NCI-H1930 (cell line): ENCODE measurements at places on chromosomes 2 and 18.

GRCh38 chr2:207045531-207045930, 106.2 kb downstream of the CPO start:
- no peak for DNase-seq

- no peak for DNase-seq
Measured at GRCh38 chr2:39659765-39660611, 5.7 kb upstream of the TMEM178A start.

GRCh38 chr2:196248467-196249094, 77.2 kb upstream of the STK17B start:
- DNase-seq = no peak

GRCh38 chr2:135797497-135798274, 39.3 kb downstream of the LCT start:
- DNase-seq = peak; percentile 44

- no peak for DNase-seq
Measured at GRCh38 chr2:23583467-23583866, 198.5 kb downstream of the KLHL29 start.

- DNase-seq = no peak
Measured at GRCh38 chr18:22493940-22494339, 76.2 kb upstream of the CTAGE1 start.

DNA sequence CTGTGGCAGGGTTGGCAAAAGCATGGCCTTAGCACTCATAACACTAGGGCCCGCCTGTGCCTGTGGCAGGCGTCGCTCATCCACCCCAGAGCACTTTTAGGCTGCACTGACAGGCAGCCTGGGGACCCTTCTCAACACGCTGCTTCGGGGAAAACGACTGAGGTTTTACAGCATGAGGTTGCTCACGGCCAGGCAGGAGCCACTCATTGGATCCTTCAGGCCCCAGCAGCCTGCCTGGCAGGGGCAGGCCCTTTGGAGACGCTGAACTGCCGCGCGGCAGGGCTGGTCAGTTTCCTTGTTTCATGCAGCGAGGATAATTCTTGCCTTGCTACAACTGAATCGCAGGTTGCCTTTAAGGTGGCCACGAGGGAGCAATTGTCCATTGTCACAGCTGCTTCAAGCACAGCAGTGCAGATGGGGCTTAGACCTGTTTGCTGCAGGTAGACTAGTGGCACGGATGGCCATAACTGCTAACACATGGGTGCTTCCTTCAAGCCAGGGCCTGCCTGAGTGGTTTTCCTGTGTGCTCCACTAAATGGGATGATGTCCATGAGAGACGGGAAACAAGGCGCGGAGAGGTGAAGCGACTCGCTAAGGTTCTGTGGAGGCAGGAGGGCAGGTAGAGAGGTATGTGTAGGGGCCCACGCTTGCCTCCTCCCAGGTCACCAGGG, 49.9 kb upstream of the HS6ST1 start:
- DNase-seq = no peak

DNA sequence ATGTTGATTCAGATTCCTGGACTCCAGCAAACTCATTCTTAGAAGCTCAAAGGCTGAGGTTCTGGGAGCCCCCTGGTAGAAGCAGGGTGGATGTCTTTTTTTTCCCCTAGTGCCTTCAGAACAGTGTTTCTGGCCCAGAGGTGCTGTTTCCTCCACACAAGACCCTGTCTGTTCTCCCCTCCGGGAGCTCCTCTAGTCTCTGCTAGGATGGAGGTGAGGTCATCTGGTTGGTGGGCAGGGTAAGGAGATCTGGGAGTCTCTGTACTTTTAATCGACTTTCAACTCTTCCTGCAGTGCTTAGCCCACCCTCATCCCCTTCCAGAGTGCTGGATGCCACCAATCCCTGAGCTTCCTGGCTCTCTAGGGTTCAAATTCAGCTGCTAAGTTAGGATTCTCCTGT, 192.0 kb downstream of the SH3BP4 start:
- DNase-seq = no peak

DNA sequence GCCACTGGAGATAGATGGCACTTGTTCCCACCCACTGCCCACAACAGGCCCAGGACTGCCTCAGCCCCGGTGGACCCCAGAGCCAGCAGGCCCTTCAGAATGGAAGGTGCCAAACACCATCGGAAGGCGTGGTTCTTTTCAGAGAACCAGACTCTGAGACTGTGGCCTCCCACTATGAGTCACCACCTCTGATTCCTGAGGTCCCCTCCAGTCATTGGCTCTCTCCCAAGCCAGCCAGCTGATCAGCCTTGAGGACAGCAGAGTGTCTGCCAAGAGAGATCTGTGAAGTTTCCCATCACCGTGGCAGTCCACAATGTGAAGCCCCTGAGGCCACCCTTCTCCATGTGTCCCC, 10.4 kb upstream of the MAP3K2 start:
- no peak for DNase-seq

DNA sequence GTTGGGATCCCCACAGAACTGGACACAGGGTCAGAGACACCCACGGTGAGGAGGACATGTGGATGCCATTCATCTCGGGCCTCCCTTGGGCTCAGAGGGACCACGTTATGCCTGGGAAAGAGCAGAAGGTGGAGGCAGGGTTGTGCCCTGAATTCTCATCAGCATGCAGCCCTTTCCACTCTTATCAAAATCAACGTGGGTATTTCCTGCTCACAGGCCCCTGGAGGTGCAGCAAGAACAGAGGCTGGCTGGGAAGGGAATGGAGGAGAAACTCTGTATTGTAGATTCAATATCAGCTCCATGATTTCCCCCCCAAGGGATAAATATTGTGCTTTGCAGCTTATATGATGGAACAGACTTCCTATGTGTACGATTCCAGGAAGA, 90.9 kb downstream of the SETBP1 start:
- DNase-seq = no peak

- DNase-seq = no peak
Measured at GRCh38 chr2:78029392-78029995, 507.3 kb upstream of the LRRTM4 start.

GRCh38 chr2:120878970-120879369, 143.3 kb downstream of the GLI2 start:
- DNase-seq = no peak

GRCh38 chr18:6546229-6546628, 131.5 kb upstream of the L3MBTL4 start:
- no peak for DNase-seq

DNA sequence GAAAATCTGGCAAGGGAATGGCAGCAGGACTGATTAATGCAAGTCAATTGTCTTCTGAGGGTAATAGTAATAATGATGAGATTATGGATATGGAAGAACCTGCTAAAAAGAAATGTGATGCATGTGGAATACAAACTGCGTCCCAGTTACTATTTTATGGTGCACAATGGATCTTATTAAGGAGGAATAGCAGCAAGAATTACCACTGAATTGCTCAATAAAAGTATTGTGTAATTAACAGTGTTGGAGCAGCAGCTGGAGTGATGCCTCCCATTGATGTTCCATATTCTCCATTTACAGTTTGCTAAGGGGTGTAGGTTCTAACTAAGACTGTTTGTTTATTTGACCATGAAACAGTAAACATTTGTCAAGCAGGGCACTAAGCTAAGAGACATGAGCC, 167.9 kb downstream of the HRH4 start:
- DNase-seq = no peak

- DNase-seq = no peak
Measured at GRCh38 chr18:3305933-3306332, 44.0 kb downstream of the MYL12B start.

DNA sequence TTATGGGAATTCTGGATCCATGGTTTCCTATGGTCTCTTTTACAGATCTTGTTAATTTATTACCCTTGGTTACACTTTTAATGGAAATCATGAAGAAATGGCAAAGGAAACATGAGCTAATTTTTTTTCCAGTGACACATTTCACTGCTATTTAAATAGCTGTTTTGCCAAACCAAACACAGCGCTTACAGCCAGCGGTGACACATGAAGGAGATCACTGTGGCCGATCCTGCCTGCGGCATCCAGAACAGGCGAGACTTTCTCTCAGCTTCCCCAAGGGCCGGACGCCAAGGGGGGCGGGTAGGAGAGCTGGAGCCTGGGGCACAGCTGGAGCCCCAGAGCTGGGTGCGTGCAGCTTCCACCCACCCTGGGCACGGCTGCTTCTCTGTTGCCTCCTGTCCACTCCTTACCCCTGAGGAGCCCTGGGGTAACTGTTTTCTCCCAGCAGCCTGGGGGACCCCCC, 81.4 kb upstream of the PKDCC start:
- no peak for DNase-seq

- DNase-seq = no peak
Measured at GRCh38 chr2:233039846-233040530, 7.5 kb downstream of the NEU2 start.

- no peak for DNase-seq
Measured at GRCh38 chr18:46224181-46224775, 120.1 kb downstream of the HAUS1 start.

- DNase-seq = no peak
Measured at GRCh38 chr2:28997847-28998735, 17.0 kb downstream of the TOGARAM2 start.

- no peak for DNase-seq
Measured at GRCh38 chr2:15073664-15074063, 441.1 kb downstream of the LRATD1 start.

DNA sequence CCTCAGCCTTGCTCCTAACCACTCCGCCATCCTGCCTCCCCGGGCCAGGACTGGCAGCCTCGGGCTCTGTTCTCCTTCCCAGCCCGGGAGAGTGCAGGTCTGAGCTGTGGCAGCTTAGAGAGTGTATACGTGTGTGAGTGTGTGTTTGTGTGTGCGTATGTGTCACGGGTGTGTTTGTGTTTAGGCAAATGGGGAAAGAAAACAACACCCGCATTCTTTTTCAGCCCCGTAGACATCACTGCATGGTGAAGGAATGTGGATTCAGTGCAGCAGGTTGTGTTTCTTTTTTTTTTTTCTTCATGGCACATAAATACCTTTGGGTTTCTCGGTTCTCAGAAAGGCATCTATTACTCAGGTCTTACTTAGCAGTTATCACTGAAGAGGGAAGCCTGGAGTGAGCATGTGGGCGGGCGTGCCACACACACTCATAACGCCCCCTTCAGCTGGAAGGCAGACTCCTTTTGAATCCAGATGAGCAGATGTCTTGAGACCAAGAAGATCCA, 44.2 kb downstream of the GLI2 start:
- DNase-seq = no peak

DNA sequence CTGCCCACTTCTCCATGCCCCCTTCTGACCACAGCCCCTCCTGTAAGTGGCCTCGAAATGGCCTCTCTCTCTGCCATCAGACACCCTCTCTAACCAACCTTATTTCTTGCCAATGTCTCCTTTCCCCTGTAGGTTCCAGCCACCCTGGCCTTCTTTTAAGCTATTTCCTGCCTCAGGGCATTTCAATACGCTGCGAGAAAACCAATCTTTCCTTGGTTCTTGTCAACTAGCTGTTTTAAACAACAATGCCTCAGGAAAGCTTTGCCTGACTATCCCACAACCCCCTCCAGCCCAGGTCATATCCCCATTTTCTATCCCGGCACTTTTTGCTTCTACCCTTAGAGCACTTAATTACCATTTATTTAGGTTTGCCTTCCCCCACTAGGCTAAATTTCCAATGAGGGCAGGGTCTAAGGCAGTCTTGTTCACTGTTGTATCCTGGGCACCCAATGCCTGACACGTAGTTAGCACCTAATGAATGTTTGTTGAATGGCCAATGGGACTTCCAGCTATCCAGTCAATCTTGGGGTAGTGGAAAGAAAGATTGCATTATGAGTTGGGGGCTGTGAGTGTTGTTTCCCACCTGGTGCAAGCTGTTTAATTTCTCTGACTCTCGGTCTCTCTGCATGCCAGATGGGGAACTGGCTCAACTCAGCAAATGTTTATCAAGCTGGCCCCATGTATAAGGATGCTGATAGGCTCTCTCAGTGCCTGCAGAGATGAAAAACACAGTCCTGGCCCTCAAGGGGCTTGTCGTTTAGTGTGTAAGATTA, 291.2 kb downstream of the SRBD1 start:
- no peak for DNase-seq

GRCh38 chr18:32734442-32734841, 38.4 kb downstream of the KLHL14 start:
- no peak for DNase-seq

GRCh38 chr2:135187270-135187669, 135.2 kb downstream of the RAB3GAP1 start:
- DNase-seq = no peak

DNA sequence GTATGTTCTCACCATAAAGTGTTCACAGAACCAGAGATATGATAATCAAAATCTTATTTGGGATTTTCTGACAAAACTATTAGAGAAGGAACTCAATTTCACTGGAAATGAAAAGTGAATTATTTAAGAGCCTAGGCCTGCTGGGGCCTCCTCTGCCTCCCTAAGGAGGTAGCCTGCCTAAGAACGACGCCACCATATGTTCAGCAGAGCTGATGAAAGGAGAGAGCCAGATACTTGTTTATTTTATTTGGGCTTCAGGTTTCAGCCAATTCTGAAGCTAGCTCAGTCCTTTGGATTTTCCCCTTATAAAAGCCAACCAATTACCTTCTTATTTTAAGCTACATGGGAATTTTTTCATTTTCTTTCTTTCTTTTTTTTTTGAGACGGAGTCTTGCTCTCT, 433.1 kb upstream of the MAP2 start:
- no peak for DNase-seq

GRCh38 chr2:188511346-188511745, 219.7 kb downstream of the GULP1 start:
- DNase-seq = no peak

DNA sequence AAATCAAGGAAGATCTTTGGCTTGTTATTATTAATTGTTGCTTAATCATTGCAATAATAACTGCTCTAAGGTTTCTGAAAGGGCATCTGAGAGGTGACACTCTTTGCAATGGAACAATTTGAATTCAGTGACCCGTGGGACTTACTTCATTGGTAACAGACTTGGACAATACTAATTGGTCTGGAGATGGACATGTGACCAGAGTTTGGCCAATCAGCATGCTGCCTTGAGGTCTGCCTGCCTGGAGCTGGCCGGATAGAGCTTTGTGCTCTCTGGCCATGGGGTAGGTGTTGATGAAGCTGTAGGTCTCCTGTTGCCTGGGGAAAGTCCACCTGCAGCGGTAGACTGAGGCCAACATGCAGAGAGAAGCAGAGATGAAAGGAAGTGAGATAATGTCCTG, 24.0 kb upstream of the VPS4B start:
- no peak for DNase-seq

- DNase-seq = peak; percentile 42
Measured at GRCh38 chr2:70959851-70960832, 18.3 kb upstream of the ANKRD53 start.

DNA sequence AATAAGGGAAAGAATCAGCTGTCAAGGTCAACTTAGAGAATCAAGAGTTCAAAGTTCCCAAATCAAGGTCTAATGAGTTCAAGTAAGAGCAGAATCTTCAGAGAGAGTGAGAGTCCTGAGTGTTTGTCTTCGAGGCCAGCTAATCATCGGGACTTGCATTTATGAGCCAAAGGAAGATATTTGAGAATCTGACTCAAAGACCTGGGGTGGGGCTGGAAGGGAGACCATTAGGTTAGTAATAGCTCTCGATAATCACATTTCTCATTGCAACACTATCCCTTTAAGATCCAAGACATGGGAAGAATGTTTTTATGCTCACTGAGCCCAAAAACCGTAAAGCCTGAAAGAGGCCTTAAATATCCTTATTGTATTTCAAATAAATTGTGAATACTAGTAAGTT, 72.0 kb upstream of the FSHR start:
- DNase-seq = no peak

GRCh38 chr18:76230791-76231190, 264.3 kb downstream of the ZNF516 start:
- no peak for DNase-seq
